ENCODE measurements at places on chromosomes 1 and 21.

DNA sequence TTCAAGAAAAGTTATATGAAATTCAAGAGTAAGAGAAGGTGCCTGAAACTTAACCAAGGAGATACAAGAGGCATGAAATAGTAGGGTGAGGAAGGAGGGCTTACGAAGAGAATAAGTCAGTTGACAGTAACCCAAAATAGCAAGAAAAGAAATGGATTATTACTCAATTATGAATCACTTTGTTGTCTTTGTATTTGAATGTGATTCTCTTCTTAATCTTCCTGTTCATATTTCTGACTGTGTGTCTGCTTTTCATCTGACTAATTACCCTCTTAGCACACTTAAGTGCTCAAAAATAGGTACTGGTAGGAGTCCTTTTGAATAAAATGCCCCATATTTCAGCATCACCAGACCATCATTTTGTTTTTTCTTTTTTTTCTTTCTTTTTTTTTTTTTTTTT, 39.4 kb downstream of the GLMN start:
- no peak for DNase-seq

DNA sequence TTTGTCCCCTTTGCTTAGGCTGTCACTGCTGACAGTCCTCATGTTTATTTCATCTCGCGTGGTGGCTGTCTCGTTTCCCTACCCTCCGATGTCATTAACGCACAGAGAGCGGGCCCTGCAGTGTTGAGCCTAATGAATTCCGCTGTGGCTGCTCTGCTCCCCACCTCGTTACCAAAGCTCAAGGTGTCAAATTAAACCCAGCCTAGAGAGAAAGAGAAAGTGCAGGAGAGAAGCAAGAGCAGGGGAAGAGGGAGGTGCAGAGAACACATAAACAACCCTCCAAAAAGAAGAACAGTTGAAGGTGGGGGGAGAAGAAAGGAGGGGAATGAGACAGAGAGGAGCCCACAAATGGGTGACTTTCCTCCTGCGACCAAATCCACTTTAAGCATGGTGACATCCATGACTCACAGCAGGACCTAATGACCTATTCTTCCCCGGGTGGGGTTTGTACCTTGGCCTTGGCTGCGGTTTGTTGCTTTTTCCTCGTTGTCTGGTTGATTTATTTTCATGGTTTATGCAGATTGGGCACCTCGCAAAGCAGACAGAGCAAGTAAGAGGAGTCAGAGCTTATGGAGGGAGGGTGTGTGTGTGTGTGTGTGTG, 92.5 kb downstream of the PBX1 start:
- no peak for DNase-seq

GRCh38 chr1:56070601-56071000, 508.8 kb downstream of the PLPP3 start:
- no peak for DNase-seq

GRCh38 chr1:240970253-240970652, 358.3 kb upstream of the GREM2 start:
- DNase-seq, result no peak

DNA sequence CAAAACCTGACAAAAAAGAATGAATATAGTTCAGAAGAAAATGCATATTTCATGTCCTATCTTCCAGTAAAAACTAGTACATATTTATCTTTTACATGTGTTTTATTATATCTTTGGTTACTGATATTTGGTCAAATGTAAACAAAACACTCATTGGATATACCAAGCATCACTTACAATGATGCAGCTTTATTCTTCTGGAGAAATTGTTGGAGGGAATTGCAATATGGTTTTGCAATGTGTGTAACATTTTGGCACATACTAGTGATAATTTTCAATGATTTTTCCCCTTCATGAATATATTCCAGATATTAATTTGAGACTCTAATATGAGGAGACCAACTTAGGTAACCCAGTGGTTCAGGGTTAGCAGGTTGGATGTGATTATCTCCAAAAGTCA, 146.1 kb downstream of the ZC3H11B start:
- no peak for DNase-seq

GRCh38 chr1:200374569-200375295, 35.1 kb downstream of the ZNF281 start:
- no peak for DNase-seq

Data from stimulated activated CD4-positive, alpha-beta T cell treated with anti-CD3 and anti-CD28 coated beads, Interleukin-12 subunit alpha, Interleukin-12 subunit beta, amount 100 ng/mL, for 48 hours (primary cell).